ENCODE measurements at places on chromosomes 3 and 15.

GRCh38 chr15:33026614-33027013, 167.9 kb downstream of the FMN1 start:
- no peak for DNase-seq

DNA sequence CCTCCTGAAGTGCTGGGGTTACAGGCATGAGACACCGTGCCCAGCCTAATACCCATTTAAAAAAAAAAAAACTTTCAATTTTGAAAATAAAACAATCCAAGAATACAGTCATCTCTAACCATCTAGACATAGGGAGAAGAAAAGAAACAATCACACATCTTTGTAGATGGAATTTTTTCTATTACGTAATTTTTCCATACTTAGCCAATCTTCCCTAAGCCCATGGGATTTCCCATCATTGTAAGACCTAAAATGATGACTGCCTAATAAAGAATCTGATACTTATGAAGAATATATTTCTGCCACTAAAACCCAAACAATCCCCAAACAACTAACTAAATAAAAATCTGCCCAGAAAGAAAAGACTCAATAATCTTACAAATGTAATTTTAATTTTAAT, 88.7 kb downstream of the CBLB start:
- DNase-seq: no peak

DNA sequence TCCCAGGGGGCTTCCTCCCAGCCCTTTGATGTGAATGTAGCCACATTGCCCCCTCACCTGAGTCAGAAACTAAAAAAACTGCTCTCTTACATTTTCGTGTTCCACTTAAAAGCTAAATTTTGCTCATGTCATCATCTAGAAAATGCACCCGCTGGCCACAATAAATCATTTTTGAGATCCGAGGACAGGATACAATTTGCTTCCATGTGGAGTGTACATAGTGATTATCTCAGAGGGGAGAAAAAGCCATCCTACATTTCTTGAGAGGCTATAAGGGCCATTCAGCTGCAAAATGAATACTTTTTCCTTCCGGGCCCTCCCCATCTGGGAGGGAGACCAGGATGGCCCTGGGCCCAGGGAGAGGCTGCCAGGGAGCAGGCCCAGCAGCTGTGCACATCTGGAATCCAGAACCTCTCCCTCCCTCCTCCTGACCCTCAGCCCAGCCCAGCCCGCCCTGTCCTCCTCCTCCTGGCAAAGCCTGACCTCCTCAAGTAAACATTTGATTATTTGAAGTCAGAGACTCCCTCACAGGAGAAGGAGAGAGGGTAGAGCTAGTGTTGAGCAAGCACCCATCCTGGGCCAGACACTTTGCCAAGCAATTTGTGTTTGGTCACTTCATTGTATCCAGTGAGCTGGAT, 59.1 kb downstream of the CORO2B start:
- no peak for DNase-seq

DNA sequence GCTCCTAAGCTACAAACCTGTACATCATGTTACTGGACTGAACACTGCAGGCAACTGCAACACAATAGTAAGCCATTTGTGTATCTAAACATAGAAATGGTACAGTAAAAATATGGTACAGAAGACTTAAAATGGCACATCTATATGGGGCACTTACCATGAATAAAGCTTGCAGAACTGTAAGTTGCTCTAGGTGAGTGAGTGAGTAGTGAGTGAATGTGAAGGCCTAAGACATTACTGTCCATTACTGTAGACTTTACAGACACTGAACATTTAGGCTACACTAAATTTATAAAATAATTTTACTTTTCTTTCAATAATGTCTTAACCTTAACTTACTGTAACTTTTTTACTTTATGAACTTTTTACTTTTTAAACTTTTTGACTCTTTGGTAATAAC, 76.2 kb downstream of the STAG1 start:
- no peak for DNase-seq

- no peak for DNase-seq
Measured at GRCh38 chr3:129567176-129567705, 24.3 kb downstream of the H1-8 start.

- no peak for DNase-seq
Measured at GRCh38 chr3:49397470-49397869, 14.3 kb downstream of the RHOA start.

GRCh38 chr3:188796122-188796631, 375.6 kb upstream of the TPRG1 start:
- DNase-seq: no peak

- DNase-seq: no peak
Measured at GRCh38 chr3:195001961-195002861, 268.7 kb downstream of the XXYLT1 start.

DNA sequence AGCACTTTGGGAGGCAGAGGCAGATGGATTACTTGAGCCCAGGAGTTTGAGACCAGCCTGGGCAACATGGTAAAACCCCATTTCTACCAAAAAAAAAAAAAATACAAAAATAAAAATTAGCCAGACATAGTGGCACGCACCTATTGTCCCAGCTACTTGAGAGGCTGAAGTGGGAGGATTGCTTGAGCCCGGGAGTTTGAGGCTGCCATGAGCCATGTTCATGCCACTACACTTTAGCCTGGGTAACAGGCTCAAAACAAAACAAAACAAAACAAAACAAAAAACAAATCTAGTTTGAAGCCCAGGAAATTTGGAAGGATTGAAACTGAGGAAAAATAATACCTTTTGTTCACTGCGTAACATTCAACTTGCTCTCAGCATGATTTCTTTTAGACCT, 16.6 kb downstream of the TMOD3 start:
- no peak for DNase-seq

DNA sequence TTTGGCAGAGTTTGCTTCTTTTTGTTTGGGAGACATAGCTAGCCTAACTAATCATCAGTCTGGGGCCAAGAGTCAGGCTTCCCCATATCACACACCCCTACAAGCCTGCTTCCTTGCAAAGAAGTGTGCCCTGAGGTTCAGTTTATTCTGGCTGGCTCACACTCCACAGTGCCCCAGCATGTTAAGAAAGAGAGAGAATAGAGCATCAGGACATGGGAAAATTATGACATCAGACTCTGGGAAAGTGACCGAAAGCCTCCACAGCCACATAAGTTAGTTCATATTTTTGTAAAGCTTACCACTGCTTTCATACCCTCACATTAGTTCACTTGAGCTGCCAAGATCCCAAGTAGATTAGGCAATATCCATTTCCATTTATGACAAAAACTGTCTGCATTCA, 63.0 kb upstream of the CFAP161 start:
- DNase-seq: no peak

- DNase-seq: no peak
Measured at GRCh38 chr15:52290329-52290728, 5.3 kb downstream of the MYO5C start.

- no peak for DNase-seq
Measured at GRCh38 chr15:40002295-40002694, 36.7 kb downstream of the SRP14 start.

GRCh38 chr3:39284457-39284881, 4.6 kb upstream of the CX3CR1 start:
- DNase-seq: no peak

GRCh38 chr3:109191421-109191820, 54.9 kb downstream of the C3orf85 start:
- no peak for DNase-seq

DNA sequence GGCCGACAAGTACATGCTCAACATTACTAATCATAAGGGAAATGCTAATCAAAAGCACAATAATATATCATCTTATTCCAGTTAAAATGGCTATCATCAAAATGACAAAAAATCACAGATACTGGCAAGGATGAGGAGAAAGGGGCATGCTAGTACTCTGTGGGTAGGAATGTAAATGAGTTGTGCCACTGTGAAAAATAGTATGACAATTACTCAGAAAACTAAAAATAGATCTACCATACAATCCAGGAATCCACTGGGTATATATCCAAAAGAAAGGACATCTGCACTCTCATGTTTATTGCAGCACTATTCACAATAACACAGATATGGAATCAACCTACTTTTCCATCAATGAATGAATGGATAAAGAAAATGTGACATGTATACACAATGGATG, 1256.5 kb downstream of the SI start:
- no peak for DNase-seq

DNA sequence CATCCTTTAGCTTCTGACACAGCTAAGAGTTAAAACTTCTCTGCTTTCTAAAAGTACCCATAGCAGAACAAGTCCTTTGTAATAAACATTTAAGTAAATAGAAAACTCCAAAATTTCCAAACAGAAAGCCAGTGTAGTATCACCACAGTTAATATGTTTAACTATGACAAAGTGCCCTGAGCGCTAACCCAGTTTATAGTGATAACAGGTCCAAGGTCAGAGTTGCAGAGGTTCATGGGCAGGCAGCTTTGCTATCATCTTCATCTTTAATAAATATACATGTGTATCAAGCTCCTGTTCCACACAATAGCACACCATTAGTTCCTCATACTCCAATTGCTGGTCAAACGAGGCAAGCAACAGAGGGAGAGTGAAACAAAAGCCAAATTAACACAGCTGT, 12.4 kb upstream of the TOP2B start:
- DNase-seq: no peak

GRCh38 chr3:52986938-52987337, 58.9 kb downstream of the SFMBT1 start:
- no peak for DNase-seq

DNA sequence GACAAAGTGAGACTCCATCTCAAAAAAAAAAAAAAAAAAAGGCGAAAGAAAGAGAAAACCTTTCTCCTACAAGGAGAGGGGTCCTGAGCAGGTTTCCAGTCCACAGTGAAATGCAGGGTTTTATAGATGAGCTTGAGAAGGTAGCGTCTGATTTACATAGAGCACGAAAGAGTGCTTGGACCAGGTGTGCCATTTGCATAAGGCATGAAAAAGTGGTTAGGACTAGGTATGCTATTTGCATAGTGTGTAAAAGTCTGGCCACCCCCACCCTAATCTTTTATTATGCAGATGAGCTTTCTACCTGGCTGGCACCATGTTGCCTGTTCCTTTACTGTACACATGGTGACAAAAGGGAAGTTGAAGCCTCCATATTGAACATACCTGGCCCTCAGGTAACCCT, 13.6 kb upstream of the RNU6-1 start:
- no peak for DNase-seq

- DNase-seq: no peak
Measured at GRCh38 chr3:174957081-174957480, 97.9 kb downstream of the NAALADL2 start.

DNA sequence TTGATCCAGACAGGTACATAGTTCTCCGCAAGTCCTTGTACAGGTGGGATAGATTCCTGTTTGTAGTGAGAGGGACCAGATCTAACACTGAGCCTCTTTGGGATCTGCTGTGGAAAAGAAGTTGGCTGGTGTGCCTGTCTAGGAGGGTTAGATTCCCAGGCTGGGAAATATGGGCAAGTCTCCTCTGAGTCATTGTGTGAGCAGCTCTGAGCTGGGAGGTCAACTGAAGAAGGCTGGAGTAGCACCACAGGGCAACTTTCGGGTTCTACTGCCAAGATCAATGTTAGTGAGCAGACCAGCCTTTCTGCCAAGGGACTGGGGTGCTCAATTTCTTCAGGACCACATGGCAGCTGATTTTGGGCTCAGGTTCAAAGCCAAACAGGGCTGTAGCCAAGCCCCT, 33.4 kb downstream of the CLDN1 start:
- DNase-seq: no peak

GRCh38 chr3:183802989-183803388, 22.4 kb downstream of the MAP6D1 start:
- DNase-seq: no peak

DNA sequence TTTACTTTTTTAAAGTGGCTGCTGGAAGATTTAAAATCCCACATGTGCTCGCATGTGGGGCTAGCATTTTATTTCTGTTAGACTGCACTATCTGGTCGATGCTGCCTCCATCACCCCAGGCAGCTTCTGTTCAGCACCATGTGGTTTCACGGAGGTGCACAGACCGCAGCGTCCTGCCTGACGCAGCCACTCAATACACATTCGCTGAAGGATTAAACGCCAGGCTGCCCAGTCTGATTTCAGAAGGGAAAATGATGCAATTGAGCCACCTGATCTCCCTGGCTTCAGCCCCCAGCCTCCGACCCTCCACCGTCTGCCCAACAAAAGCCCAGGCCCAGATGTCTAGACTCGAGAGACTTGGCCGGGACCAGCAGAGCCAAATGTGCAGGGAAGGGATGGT, 84.5 kb downstream of the MEGF11 start:
- no peak for DNase-seq

- no peak for DNase-seq
Measured at GRCh38 chr3:171026597-171027293, at the start of gene SLC2A2. SLC2A2 (minus strand) TSS chr3:171026720; CDS start chr3:171026670, 50 bp downstream.

DNA sequence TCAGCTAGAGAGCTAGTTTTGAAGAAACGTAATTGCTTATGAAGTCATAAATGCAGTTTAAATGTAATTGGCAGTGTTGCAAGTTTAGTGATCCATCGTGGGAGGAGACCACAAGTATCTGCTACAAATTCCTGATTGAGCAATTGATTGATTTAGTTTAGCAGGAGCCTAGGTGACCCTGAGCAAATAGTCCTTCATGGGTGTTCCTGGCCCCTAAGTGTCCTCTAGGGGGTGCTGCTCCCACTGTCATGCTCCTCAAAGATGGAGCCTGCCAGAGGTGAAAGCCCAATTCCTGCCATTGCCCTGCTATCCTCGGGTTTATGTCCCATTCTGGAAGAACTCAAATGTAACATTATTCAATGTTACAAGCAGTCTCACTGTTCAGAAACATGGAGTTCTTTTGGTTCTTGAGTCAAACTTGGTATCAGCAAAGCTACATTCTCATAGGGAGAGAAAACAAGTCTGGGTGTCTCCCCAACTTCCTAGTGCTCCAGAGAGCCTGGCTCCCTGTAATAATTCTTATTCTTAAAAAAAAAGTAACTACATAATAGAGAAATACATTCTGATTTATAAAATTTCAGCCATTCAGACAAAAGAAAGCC, 29.8 kb upstream of the SENP5 start:
- peak; percentile 76 for DNase-seq

- DNase-seq: peak; percentile 26
Measured at GRCh38 chr3:151268267-151269235, 9.8 kb downstream of the P2RY14 start.

- DNase-seq: peak; percentile 8
Measured at GRCh38 chr15:41585127-41586047, 26.4 kb downstream of the TYRO3 start.

GRCh38 chr3:28134198-28134597, 107.2 kb upstream of the CMC1 start:
- DNase-seq: no peak

- DNase-seq: no peak
Measured at GRCh38 chr15:40929660-40930429, 705 bp downstream of the DLL4 start.

GRCh38 chr3:28547677-28548076, 199.1 kb upstream of the AZI2 start:
- no peak for DNase-seq

DNA sequence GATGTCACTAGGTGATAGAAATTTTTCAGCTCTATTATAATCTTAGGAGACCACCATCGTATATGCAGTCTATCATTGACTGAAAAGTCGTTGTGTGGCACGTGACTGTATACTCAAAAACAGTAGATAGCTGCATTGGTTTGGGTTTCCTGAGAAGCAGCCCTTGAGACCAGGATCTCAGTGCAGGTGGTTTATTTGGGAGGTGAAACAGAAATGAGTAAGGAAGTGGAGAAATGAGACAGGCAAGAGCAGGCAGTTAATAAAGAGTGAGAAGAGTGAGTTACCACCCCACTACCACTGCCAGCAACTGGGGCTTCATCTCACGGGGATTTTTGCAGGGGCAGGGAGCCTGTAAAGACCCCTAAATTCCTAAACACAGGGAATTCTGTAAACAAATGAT, 221.0 kb downstream of the SHQ1 start:
- DNase-seq: no peak

- no peak for DNase-seq
Measured at GRCh38 chr3:15769256-15769915, 28.4 kb downstream of the ANKRD28 start.

- peak; percentile 54 for DNase-seq
Measured at GRCh38 chr3:44712455-44713075, at the start of gene ZNF502. ZNF502 (plus strand) TSS chr3:44712660; CDS start chr3:44720262, 7,602 bp downstream.

Data from CD4-positive, alpha-beta T cell treated with Interleukin-2 at 100 ng/mL for 4 hours (primary cell).